HFF-Myc (cell line): ENCODE measurements at places on chromosomes 1 and 21.

DNA sequence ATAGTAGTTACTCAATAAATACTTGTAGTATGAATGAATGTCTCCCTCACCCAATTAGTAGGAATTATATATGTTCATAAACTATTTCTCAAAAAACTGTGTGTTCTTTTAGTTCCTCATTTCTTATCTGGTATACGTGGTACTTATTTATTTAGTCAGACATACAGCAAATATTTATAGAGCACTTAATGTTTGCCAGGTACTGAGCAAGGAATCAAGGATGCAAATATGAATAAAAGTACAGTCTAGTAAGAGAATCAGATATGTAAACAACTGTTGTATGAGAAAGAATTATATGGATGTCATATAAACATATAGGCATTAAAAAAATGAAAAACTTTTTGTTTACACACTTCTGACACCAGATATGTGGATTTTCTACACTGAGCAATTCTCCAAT, 58.5 kb downstream of the ATF6 start:
- no peak for DNase-seq

DNA sequence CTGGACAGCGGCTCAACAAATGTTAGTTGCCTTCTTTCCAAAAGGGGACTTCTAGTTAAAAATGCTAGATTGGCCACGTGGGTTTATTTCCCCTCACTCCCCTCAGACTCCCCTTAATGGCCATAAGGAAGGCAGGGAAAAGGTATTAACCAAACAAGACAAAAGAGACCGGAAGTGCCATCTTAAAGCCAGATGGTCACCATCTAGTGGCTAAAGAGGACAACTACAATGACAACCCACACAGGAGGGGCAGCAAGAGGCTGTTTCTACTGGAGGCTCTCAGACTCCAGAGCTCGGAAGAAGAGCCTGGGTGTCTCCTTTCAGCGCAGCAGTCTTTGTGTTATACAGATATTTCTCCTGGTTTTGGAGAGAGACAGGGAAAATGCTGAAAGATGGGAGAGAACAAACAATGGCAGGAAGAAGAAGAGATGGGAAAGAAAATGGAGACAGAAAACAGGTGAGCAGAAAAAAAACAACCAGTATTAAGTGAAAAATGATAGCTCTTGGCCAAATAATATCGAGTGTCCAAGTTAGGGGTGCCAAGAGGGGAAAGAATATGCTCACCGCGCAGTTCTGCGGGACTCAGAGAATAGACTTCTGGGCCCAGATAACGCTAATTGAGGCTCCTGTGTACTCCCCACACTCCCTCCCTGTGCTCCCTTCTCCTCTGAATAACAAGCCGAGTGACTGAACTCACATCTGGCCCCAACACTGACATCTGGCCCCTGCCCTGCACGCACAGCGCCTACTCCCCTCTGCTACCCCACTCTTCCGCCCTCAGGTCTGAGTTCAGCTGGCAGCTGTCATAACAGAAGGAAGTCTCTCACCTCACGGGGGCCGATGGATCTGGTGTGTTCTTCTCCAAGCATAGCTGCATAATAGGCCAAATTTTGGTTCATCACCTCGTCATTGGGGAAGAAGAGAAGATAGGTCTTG, 9.6 kb downstream of the P3H1 start:
- peak; percentile 40 for DNase-seq

DNA sequence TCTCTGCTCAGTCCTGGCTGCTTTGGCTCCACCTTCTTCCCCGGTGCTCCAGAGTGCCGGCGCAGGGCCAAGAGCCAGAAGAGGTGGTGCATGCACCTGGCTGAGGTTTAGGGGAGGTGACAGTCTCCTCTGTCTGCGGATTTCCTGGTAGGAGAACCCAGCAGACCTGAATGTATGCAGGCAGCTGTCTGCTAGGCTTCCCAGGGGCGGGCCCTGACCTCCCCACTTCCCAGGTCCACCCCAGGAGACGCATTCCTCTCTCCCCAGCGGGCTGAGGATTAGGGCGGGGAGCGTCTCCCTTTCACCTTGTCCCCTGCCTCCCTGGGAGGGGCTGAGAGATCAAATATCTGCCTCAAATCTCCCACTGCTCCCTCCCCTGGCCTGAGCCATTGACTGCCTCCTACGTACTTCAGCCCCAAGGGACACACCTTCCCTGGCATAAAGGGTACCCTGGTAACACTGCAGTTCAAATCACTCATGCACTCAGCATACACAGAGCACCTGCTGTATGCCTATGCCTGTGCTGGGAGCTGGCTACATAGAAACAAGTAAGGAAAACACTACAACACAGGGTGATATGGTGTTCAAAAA, 27.5 kb downstream of the DMBX1 start:
- DNase-seq: no peak

- DNase-seq: no peak
Observed at GRCh38 chr1:110070671-110071242, at the start of gene ALX3. Gene ALX3 (minus strand): TSS chr1:110070672. CDS start chr1:110070612, 60 bp downstream.

DNA sequence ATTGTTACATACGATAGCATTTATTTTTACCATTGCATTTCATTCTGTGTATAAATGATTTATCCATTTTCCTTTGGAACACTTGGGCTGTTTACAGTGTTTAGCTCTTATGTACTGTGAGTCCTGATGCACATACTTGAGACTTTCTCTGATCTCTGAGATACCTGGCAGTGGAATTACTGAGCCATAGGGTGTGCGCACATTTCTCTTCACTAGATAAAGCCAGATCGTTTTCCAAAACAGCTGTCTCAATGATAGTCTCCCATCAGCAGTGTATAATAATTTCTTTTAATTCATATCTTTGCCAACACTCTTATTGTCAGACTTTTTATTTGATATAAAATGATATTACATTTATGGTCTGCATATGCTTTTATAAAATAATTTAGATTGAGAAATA, 66.2 kb downstream of the VPS13D start:
- DNase-seq: no peak

- no peak for DNase-seq
Observed at GRCh38 chr1:172147541-172147940, 272.9 kb upstream of the C1orf105 start.

GRCh38 chr1:65964123-65964522, 171.4 kb downstream of the PDE4B start:
- no peak for DNase-seq

- no peak for DNase-seq
Observed at GRCh38 chr1:87953121-87953520, 624.4 kb downstream of the LMO4 start.

- DNase-seq: no peak
Observed at GRCh38 chr1:68495968-68496679, 758 bp downstream of the DEPDC1 start.

DNA sequence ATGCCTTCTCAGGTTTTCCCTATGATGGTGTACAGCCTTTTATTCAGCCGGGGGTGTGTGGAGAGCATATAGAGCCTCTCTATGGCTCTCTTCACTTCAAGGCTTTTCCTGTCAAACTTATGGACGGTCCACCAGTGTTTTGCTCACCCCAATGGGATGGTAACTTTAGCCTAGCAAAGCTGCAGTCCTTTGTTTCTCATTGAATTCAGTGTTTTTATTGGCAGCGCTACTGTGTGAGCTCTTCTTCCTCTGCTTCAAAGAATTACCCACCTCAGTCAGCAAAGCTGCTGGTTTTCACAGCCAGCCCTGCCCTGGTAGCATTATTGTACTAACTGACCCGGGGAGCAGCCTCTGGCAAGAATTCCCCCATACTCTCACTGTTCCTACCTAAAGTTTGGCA, 145.3 kb upstream of the RRP15 start:
- DNase-seq: no peak

DNA sequence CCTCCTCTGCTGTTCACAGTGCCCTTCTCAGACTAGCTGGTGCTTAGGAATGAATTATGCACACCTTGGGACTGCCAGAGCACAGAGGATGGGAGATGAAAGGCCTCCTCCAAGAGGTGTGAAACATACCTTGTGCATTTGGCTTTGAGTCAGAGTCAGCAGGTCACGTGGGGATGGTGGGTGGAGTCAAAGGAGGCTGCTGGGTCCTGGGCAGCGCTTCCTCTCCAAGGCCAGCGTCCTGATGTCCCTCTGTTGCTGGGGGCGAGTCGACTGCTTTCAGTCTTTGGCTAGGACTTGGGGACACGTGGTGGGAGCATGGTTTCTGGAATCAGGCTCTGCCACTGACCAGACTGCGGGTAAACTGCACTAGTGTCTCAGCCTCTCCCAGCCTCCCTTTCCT, 91.2 kb downstream of the AJAP1 start:
- no peak for DNase-seq

GRCh38 chr1:93151474-93151873, 28.7 kb downstream of the TMED5 start:
- no peak for DNase-seq

- DNase-seq: no peak
Observed at GRCh38 chr1:178284058-178284457, 190.2 kb downstream of the RASAL2 start.

DNA sequence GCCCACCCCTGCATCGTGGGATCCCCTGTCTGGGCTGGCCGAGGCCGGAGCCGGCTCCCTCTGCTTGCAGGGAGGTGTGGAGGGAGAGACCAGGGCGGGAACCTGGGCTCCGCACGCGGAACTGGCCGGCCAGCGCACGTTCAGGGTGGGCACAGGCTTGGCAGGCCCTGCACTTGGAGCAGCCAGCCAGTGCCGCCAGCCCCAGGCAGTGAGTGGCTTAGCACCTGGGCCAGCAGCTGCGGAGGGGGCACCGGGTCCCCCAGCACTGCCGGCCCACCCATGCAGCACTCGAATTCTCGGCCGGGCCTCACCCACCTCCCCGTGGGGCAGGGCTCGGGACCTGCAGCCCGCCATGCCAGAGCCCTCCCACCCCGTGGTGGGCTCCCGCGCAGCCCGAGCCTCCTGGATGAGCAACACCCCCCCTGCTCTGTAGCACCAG, 422.6 kb downstream of the AMY1C start:
- DNase-seq: no peak

DNA sequence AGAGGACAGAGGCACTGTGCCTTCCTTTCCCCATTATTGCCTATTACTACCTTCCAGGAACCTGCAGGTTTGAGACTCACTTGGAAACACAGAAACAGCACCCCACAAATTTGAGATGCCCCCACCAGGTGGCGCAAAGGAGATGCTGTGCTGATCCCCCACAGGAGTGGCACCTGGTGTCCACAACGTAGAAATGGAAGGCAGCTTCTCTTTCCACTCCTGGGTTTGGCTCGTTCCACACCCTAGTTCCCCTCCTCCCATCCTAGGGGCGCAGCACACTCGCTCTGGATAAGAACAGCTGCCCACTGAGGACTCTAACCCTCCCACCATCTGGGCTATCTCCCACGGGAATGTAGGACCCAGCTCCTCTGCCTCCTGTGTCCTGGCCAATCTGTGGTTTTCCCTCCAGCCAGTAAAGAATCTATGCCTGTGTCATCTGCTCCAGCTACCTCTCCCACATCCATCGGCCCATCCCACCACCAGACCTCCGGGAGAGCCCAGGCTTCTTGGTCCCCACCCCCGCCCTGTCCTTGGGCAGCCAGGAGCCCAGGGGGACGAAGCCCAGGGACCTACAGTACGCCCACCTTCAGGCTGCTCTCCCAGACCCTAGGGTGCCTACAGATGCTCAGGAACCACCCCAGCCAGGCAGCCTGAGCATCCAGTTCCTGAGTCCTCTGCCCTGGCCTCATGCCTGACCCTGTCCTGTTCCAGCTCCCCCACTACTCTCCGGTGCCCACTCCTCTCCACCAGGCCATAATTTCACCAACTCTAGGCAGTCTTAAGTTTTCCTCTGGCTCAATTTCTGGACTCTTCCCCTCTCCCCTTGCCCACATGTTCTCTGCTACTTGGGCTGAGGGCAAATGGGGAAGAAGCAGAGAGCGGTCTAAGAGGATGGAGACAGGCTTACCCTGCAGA, 549 bp downstream of the THBS3 start:
- peak; percentile 64 for DNase-seq

DNA sequence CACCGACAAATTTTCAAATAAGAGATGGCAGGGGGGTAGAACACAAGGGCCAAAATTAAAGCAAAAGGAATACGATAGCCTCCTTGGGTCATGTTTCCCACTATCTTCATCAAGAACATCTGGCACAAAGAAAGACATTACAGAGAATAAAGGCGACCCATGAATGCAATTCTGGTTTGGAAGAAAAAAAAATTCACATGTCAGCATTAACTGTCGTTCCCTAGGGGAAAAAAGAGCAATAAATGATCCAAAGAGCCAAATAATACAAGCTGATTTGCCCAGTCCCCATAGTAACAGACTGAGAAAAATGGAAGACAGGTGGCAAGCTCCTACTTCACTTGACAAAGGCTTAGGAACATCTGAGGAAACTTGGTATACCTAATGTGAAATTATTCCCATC, 4.5 kb downstream of the STIL start:
- DNase-seq: no peak
